ENCODE measurements at places on chromosomes 12 and 14.

DNA sequence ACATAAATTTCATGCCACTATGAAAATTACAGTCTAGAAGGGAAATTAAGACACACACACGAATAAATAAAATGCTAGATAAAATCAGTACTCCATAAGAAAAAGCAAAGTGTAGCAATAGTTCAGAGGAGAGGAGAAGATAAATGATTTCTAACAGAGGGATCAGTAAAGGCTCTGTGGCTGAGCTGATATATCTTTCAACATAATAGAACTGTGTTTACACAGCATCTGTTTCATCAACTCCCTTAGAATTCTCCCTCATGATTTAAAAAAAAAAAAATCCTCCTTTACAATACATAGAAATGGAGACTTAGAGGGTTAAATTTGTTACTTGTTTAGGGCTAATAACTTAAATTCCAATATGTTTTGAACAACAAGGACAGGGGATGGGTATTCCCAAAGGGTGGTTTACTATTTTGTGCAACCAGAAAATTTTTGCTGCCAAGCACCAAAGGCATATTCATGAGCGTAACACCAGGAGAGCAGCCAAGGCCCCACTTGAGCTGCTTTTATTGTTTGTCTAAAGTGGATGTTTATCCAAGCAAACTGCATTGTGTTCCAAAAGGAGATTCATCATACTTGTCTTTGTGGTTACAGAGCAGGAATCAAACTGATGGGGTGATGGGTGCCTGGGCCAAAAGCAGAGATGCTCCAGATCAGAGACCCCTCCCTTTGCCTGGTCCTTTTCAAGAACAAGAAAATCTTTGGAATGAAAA, 162.7 kb downstream of the BMP4 start:
- no peak for DNase-seq

DNA sequence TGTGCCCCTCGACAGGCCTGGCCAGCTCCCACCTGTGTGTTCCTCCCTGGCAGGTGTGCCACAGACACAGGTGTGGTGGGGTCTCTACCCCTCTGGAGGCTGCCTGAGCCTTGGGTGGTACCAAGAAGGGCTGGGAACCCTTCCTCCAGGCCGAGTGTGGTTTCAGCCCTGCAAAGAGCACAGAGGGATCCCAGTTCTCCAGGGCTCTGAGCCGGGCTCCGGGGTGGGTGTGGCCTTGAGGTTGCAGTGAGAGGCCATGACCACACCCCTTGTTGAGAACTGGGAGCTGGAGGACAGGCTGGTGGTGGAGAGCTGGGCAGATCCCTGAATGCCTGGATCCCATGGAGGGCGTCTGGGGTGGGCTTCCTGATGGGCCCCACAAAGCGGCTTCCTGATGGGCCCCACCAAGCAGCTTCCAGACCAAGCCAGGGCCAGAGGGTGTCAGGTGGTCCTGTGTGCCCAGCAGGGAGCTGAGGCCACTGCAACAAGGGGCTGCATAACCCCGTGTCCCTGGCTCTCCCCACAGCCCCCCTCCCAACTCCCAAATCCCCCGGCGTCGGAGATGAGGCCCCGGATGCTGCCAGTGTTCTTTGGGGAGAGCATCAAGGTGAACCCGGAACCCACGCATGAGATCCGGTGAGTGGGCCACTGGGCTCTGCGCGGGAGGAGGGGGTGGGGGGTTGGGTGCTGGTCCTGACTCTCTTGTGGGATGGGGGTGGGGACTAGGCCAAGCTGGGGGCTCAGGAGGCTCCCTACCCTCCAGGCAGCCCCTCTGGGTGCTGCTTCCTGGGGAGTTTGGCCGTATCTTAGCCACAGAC, 16.6 kb downstream of the RFLNA start:
- no peak for DNase-seq

GRCh38 chr14:54420478-54421142, 20.6 kb downstream of the CNIH1 start:
- DNase-seq: no peak

DNA sequence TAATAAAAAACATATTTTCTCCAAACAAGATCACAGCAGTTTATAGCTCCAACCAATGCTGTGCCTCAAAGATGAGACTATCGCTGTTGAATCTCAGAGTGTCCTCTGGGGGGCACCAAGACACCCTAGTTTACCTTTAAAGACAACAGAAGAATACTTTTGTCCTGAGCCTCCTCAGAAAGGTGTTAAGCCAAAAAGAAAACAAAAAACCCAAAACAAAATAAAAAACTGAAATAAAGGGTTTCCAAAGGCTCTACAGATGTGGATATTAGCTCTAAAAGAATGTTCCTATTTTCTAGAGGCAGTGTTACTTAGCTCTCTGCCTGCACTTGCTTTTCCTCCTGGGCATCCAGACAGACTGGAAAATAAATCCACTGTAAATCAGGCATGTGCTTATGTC, 86.9 kb upstream of the TTC7B start:
- DNase-seq: peak; percentile 67

GRCh38 chr14:71438684-71439083, 493.5 kb upstream of the RGS6 start:
- no peak for DNase-seq

GRCh38 chr14:25042362-25043299, 7.3 kb downstream of the STXBP6 start:
- DNase-seq: no peak

DNA sequence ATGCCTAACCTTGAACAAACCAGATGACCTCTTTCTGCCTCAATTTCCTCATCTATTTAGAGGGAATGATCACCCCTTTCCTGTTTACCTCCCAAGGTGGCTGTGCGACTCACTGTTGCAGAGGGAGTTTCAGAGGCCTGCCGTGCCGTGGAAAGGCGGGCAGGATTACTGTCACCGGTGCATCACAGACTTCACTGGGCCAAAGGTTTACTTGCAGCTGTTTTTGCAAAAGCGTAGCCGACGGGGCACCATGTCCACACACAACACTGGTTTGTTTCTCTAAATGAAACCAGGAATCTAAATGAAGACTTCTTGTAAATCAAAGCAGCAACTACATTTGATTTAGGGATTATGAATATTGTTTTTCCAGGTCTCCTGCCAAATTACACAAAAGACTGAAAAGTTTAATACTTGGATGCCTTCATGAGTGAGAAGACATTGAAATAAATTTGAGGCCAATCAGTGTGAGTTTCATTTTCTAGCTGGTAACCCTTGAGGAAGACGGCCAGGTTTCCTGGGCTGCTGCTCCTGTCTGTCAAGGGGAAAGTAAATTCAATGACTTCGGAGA, 696.1 kb upstream of the TMEM132C start:
- DNase-seq: no peak

GRCh38 chr14:97408937-97409815, 612.0 kb downstream of the VRK1 start:
- DNase-seq: peak; percentile 24

DNA sequence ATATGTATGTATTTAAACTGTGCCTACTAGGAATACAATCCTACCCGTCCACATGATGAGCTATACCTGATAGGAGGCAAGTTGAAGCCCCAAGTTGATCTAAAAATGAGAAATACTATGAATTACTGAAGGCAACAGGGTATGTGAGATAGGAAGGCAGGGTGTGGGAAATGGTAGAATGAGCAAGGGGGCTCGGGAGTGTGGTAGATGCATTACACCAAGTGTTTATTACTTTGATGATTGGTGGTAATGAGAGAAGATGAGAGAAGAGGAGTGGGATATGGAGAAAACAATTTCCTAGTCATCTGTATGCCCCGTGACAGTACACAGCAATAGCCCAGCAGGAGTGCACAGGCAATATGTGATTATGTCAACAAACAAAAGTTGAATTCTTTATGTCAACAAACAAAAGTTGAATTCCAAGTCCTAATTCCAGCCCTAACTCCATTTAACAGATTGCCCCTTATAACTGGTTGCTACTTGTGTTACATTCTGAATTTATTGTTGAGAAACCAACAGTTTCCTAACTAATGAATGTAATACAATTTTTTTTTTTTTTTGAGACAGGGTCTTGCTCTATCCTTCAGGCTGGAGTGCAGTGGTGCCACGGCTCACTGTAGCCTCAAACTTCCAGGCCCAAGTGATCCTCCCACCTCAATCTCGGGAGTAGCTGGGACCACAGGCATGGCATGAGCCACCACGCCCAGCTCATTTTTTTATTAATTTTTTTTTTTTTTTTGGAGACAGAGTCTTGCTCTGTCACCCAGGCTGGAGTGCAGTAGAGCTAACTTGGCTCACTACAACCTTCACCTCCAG, 2.5 kb downstream of the LPCAT3 start:
- DNase-seq: no peak

Data from CD4-positive, alpha-beta T cell treated with Interferon alpha-2 for 1 hour (primary cell).